ENCODE measurements at places on chromosomes 3 and 15.

- H3K4me3 ChIP-seq: no peak overlapping the region
- no peaks in the 10 kb centered on the region for H3K4me1 ChIP-seq
- DNase-seq: no peak
- no peak overlapping the region for H3K27ac ChIP-seq
Measured at GRCh38 chr3:77042882-77043281, 3.0 kb downstream of the ROBO2 start.

GRCh38 chr3:18795078-18795477 is 353.2 kb upstream of the KCNH8 start:
- H3K4me3 ChIP-seq: no peak overlapping the region
- DNase-seq: no peak
- no peaks in the 10 kb centered on the region for H3K27me3 ChIP-seq
- no peak overlapping the region for H3K27ac ChIP-seq

DNA sequence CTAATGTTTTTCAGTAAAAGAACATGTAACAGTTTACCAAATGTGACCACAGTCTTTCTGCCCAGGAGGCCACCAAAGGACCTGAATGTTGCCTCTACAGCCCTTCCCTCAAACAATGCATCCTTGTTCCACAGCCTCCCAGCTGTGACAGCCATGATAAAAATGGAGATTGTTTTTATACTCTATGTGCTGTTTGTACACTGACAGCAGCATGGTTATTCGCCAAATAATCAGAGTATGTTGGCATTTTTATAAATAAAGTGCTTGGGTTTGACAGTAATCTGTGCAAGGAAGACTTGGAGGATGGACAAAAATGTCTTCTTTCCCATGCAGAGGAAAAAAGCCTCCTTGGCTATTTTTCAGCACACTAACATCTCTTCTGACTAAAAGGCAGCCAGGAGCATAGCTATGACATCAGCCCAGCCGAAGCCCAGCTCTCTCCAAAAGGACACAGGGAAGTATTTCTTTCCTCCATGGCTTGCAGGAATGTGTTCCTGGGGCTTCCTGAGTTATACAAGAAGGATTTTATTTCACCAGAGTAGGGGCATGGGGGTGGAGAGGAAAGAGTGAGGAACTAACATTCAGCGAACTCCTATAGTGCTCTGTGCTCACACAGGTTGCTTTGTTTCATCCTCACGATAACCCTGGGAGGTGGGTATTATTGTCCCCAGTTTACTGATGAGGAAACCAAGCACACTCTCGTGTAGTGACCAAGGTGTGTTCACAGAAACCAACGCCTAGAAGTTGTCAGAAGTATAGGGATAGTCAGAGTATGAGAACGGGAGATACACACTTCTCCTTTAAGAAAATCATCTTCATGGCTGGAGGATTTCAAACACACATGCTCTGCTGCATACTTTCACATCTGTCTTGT is 339.7 kb downstream of the MECOM start:
- H3K27ac ChIP-seq: no peak overlapping the region
- H3K4me1 ChIP-seq: peaks cover 15% of the 10 kb centered on the region
- no peak overlapping the region for H3K4me3 ChIP-seq
- DNase-seq: no peak
- no peaks in the 10 kb centered on the region for H3K27me3 ChIP-seq
- H3K36me3 ChIP-seq: no peaks in the 10 kb centered on the region

DNA sequence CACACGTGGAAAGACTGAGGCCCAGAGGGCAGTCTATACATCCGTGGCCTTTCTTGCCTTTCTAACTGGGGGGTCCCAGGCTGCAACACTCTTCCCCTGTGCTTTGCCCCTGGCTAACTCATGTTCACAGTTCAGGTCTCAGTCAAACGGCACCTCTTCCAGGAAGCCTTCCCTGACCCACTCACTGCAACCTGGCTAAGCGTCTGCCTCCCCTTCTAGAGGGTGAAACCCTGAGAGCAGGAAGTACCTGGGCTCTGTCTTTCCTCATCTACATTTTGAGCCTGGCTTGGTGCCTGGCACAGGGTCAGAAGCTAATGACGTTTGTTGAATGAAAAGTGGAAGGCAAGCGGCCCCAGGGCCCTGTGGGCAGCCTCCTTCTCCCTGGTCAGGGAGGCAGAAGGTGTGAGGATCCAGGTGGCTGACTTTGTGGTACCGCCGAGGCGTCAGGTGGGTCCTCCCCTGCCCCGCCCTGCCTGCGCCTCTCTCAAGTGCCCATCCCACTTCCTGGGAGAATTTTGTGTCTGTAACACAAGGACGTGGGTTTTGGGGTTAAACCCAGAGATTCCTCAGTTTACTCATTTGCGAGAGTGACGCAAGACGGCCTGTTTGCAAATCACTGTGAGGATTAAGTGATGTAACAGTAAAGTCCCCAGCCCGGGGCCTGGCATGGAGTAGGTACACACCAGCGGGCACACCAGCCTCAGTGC is 32.1 kb downstream of the DNASE1L3 start:
- DNase-seq: no peak
- H3K36me3 ChIP-seq: no peaks in the 10 kb centered on the region
- H3K4me3 ChIP-seq: peak overlapping the region; percentile 41

DNA sequence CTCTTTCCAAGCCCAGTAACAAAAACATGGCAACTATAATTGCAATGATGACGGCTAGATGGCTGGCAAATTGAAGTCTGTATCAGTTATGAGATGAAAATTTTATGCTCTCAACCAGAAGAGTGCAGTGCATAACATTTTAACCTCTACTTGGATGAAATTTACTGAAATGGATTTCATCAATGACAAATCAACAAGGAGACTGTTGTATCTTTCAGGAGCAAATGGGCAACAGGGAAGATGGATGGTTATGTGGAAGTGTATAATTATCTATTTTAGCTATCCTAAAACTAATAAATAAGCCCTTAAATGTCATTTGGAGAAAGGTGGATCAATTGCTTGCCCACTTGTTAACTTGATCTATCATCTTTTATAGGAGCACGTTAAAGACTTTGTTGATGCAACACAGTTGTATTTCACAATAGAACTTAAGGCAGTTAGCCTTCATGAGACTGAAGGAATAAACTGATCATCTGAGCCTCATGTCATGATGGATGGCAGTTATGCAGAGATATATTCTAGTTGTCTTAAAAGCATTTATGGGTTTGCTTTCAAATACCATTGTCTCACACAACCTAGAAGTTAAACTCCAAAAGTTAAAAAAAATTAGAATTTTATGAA is 315.1 kb upstream of the TBC1D5 start:
- no peaks in the 10 kb centered on the region for H3K27me3 ChIP-seq
- no peaks in the 10 kb centered on the region for H3K4me1 ChIP-seq
- DNase-seq: no peak
- H3K36me3 ChIP-seq: no peaks in the 10 kb centered on the region

DNA sequence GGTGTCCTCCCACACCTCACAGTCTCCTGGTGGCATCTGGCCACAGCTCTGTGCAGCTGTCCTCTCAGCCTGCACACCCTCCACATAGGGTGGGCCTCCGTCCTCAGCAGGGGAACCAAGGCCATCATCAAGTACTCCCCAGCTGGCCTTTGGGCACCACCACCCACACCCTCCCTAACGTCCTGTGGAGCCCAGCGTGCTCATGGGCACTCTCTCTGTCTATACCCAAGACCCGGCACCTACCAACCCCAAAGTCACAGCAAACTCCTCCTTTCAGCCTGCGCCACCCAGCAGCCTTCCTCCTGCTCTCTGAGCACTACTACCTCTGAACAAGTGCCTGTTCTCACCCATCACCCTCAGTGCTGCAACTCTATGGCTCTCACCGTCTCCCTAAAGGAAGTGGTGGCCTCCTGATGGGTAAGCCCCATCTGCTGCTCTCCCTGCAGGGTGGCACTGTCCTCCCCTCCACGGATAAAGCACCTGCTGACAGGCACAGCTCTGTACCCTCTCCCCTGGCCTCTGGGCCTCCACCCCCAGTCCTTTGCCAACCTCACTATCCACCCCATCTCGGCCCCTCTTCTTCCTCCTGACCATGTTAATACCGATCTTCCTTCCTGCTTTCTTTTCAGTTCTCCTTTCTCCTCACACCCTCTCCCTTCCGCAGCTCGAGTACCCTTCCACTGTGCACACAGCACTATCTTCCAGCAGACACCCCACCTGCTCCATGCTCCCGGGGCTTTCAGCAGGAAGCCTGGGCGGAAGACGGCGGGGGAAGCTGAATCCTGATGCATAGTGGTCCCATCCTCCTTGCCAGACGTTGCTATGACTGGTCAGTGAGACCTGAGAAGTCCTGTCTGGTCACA is 31.5 kb downstream of the SLC41A3 start:
- H3K36me3 ChIP-seq: no peaks in the 10 kb centered on the region
- no peak overlapping the region for H3K27ac ChIP-seq
- H3K4me3 ChIP-seq: no peak overlapping the region
- DNase-seq: no peak

All from tibial nerve (tissue), 4 donors.